ENCODE measurements at places on chromosomes 7 and 10.

DNA sequence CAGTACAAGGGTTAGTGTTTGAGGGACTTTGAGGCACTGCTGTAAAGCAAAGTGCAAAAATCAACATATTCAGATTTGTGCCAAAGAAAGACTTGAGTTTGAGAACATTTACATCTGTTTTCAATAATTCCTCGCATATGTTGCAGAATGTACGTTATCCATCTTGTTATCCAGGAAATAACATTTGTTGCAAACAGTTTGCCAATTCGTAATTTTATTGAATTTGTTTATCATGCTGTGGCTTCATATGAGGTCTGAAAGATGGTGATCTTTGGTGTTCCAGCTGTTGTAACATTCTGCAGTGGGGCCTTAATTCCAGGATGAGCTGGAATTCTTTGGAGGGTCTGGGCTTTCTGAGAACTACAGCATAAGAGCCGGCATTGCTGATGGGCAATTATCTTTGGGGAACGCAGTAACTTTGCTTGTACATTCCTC is 396.2 kb downstream of the LRMDA start:
- no peak for DNase-seq

GRCh38 chr7:44693641-44694313 is 54.9 kb upstream of the ZMIZ2 start:
- DNase-seq: peak; percentile 4

- DNase-seq: peak; percentile 29
These were observed 812 bp upstream of the IDE start for GRCh38 chr10:92574548-92575261.

- DNase-seq: no peak
These were observed 478.3 kb downstream of the DNAJB6 start for GRCh38 chr7:157814931-157815705.

- no peak for DNase-seq
These were observed 21.4 kb upstream of the RSBN1L start for GRCh38 chr7:77674878-77675277.

DNA sequence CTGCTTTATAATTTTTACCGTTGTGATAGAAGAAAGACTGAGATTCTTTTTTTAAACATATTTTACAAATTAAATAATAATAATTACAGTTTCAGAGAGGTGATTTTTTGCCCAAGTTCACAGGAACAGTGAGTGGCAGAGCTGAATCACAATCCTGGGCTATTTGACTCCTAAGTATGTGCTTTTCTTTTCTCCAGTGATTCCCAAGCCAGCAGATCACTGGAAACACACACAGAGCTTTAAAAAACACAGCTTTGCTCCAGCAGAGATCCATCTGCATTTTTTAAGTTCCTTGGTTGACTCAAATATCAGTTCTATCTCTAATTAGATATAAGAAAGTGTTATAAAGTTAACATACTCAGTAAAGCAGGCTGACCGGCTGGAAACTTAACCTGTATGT is 69.0 kb downstream of the AHR start:
- DNase-seq: no peak
